ENCODE measurements at places on chromosomes 1 and 21.

DNA sequence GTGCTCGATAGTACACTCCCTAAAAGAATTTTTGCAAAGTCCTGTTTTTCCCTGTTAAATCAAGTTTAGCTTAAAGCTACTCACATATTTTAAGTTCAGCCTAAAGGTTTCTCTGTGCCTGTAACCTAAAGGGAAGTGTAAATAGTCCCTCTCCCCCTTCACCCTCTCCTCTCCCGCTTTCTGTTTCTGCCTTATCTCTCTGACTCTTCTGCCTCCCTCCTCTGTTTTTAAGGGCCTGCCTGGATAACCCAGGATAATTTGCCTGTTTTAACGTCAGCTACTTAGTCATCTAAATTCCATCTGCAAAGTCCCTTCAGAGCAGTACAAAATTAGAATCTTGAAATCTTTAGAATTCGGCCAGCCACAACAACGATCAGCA is 92.6 kb downstream of the NID1 start:
- no peak for DNase-seq

- DNase-seq, result peak; percentile 40
Measured at GRCh38 chr1:156860113-156860627, 495 bp upstream of the NTRK1 start.

DNA sequence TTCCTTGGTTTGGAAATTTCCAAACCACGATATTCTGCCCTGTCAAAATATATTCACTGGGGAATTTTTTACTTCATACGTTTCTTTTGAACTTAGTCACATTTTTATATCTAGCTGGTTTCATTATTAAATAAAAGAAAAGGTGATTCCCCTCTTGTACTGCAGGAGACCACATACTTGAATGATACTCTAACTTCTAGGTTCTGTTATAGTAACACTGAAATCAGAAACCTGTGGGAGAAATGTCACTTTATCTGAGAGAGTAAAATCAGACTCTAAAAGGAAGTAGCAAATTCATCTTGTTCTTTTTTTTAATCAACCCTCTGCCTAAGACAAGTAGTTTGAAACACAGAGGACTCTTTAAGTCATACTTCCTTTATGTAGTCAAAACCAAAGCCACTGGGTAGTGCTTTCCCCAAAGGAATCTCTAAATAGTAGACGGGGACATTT is 34.4 kb downstream of the MRPL39 start:
- no peak for DNase-seq

DNA sequence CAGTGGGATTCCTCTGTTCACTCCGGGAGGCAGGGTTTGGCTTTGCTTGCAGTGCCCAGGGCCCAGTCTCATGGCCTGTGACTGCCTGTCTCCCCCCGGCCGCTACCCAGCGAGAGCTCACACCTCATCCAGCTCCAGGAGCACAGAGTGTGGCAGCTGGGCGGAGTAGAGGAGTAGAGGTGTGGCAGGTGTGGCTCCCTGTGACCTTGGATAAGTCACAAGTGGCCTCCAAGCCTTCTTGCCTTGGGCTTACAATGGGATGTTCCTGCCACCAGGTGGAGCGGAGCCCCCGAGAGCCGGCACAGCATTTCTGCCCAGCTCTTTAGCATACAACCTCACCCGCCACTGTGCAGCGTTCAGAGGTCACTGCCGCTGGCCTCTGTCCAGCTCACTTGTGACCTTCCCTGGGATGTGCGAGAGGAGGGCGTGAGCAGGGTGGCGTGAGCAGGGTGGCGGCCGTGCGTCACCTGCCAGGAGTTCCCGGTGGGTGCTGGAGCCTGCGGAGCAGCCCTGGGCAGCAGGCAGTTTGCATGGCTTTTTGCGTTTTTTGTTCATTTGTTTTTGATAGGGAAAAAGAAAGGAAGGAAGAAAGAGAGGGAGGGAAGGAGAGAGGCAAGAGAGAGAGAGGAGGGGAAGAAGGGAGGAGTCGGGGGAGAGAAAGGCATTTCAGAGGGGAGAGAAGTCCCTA is 42.4 kb downstream of the CRYAA start:
- no peak for DNase-seq

GRCh38 chr1:54557671-54558355 is 9.8 kb downstream of the ACOT11 start:
- no peak for DNase-seq

DNA sequence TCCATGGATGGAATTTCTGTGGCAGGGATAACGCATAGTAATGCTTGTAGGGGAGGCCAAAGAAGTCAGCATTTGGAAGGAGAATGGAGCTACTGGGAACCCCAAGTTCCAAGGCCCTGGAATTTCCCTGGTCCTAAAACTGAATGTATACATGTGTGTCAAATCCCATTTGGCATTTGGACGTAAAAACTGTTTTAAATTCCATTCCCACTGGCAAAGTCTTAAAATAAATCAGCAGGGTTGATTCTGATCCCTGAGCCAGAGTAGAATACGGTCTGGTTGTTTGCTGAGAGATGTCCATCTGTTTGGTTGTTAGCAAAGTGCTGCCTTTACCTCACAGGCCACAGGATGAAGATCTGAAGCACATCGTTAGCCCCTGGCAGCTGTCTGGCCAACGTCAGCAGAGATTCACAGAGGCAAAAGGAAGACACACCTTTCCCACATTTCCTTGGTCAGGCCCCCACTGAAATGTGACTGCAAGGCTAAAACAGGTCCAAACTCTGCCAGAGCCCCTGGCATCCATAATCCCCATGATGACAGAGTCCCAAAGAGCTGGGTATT is 62.2 kb downstream of the GORAB start:
- DNase-seq, result no peak

DNA sequence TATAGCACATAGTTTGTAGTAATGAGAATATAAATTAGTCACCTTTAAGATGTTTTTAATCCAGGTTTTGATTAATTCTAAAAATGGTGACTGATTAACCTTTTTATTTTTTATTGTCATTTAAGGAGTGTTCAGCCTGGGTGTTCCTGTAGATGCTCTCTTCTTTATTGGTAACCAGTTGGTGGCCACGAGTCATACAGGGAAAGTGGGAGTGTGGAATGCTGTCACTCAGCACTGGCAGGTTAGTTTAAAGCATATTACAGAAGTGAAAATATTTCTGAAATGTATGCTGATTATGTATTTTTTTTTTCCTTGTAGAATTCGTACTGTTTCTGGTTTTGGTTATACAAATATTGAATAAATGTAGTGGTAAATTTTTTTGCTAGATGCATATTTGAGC is 28.1 kb downstream of the KCTD3 start:
- no peak for DNase-seq

DNA sequence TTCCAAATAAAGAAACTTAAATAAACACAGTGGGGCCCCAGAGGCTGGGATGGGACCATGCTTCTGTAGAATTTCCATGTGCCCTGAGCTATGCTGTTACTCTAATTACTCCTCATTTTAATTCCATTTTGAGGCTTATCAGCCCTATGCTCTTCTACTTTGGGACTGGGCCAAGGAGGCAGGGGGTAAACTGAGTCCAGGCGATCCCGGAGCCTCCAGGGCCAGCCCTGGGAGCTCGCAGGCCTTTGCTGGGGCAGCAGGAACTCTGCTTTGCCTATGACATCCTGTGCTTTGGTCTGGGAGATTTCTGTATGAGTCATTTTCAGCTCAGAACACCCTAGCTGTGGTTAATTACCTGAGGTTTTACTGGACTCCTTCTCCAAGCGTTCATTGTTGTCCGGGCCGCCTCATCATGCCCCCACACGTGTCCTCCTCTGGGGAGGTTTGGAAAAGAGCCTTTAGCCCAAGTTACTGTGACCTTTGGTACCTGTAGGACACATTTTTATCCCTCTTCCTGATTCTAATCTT is 95.7 kb downstream of the RHOU start:
- no peak for DNase-seq

- DNase-seq, result no peak
Measured at GRCh38 chr1:75423616-75424015, 187.3 kb downstream of the SLC44A5 start.

DNA sequence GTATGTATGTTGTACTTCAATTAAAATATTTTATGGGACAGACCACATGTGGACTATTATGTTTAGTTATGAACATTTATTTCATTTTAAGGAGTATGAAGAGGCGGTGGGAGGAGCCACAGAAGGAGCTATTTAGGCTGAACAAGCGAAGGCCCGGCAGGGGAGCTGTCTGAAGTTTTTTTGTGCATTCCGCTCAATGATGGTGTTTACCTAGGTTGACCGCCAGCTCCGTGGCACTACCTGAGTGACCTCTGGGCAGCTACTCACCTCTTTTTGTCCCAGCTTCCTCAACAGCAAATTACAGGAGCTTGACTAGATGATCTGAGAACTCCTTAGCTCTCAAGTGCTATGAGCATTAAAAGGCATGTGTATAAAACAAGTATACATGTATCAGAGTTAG is 32.7 kb upstream of the C1orf198 start:
- DNase-seq, result no peak

DNA sequence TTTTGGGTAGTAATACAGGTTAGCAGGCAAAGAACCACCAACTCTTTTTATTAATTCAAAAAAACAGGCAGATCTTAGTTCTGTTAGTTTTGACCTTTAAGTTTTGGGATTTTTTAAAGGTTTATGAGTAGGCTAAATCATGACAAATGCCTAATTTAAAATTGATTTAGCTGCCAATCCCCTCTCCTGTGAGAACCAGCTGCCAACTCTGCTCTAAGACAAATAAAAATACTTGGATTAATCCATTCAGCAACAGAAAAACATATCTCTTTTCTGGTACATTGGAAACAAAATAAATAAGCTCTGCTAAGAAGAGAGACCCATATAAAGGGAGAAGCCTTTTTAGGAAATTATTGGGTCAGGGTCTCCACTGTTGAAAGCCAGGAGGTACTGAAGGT is 160.8 kb downstream of the NTMT2 start:
- DNase-seq, result no peak

- DNase-seq, result no peak
Measured at GRCh38 chr1:1937061-1937460, 18.0 kb upstream of the TMEM52 start.

- peak; percentile 13 for DNase-seq
Measured at GRCh38 chr1:29282924-29283803, 46.8 kb downstream of the PTPRU start.

GRCh38 chr1:243473227-243474135 is 217.6 kb downstream of the SDCCAG8 start:
- DNase-seq, result no peak

DNA sequence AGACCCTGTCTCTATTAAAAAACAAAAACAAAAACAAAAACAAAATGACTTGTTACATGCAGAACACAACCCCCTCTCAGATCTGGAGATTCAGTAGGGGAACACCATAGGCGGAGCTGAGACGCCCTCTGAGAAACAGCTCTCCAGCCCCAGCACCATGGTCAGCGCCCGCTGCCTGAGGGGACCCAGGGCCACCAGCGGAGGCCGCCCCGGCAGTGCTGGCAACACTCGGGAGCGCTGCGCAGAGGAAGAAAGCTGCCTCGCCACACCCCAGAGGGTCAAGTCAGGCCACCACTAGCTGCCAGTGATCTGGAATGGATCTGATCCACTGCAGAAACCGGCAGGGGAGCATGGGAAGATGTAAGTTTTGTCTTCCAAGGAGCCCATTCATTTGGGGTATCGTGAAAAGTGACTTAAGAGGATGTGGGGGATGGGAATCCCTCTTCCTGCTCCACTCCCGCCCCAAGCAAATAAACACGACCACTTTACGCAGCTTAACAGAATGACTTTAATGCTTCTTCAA is 3.1 kb downstream of the ACTA1 start:
- DNase-seq, result peak; percentile 17

- no peak for DNase-seq
Measured at GRCh38 chr1:86913399-86913895, 479 bp downstream of the SELENOF start.

GRCh38 chr1:32753532-32754316 is 51.2 kb upstream of the SYNC start:
- peak; percentile 78 for DNase-seq

GRCh38 chr1:180515857-180516388 is 13.5 kb upstream of the ACBD6 start:
- peak; percentile 48 for DNase-seq

DNA sequence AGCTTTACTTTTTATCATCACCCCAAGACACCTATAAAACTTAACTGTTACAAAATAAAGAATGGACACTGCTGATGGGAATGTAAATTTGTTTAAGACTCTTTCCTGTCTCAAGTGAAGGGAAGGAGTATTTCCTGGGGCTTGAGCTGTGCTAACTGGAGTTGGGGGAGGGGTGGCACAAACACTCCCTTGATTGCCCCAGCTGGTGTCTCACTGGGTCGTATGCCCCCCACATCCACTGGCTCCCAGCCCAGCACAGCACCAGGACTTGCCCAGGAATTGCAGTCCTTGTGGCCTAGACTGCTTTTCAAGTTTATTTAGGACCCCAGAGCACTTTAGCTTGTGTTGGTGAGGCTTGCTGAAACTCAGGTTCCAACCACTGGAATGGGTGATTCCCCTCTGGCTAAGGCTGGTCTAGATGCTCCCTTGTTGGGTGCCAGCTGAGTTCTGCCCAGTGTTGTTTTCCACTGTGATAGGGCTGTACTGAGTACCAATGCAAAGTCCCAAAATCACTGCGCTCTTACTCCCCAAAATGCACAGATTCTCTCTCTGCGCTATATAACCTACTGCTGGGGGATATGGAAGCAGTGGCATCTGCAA is 49.1 kb upstream of the DR1 start:
- no peak for DNase-seq

Data from T-helper 1 cell (primary cell).